ENCODE measurements at places on chromosomes 2 and 18. TPM values are rescaled to one million over a fixed set of nuclear protein-coding genes. Genes with fewer than 3 reads are reported as not detected.

The SPATA3 gene
- total RNA-seq, result not detected

The AQP12A gene
- total RNA-seq, result not detected

The TLX2 gene
- total RNA-seq, result not detected

The TCF23 gene
- not detected for total RNA-seq

The NR4A2 gene
- 0.11 TPM for total RNA-seq

The PPIL3 gene
- total RNA-seq, result 19.1 TPM

The CNGA3 gene
- not detected for total RNA-seq

The SH3RF3 gene
- 7.4 TPM for total RNA-seq

The TM4SF20 gene
- not detected for total RNA-seq

The M1AP gene
- total RNA-seq, result not detected

The TUBA4B gene
- not detected for total RNA-seq

The DOK6 gene
- total RNA-seq, result not detected

The CPLX4 gene
- total RNA-seq, result not detected

The HAAO gene
- total RNA-seq, result 0.18 TPM

The MTERF4 gene
- 48.1 TPM for total RNA-seq

The RPL37A gene
- 1,393 TPM for total RNA-seq

The EFHD1 gene
- total RNA-seq, result not detected

The NPPC gene
- not detected for total RNA-seq

The PLA2R1 gene
- 25.2 TPM for total RNA-seq

The SGPP2 gene
- total RNA-seq, result not detected

The SERPINB4 gene
- total RNA-seq, result not detected

The ZNF385B gene
- not detected for total RNA-seq

The PDE11A gene
- total RNA-seq, result 0.04 TPM

The IMPA2 gene
- 10.2 TPM for total RNA-seq

The RNF125 gene
- 0.60 TPM for total RNA-seq

The GPR35 gene
- 0.13 TPM for total RNA-seq

The AQP12B gene
- total RNA-seq, result not detected

The NYAP2 gene
- not detected for total RNA-seq

The CYP20A1 gene
- 48.0 TPM for total RNA-seq

The POTEE gene
- total RNA-seq, result 0.07 TPM

The GREB1L gene
- total RNA-seq, result 0.20 TPM

The CD28 gene
- total RNA-seq, result 0.07 TPM
